Activated T-helper 9 cell treated with anti-CD3 and anti-CD28 coated beads, Interleukin-2, amount 50 U/mL, for 16 hours (primary cell): ENCODE measurements at places on chromosomes 2 and 18.

- DNase-seq: no peak
These were observed 18.1 kb downstream of the CYP1B1 start for GRCh38 chr2:38057651-38058410.

DNA sequence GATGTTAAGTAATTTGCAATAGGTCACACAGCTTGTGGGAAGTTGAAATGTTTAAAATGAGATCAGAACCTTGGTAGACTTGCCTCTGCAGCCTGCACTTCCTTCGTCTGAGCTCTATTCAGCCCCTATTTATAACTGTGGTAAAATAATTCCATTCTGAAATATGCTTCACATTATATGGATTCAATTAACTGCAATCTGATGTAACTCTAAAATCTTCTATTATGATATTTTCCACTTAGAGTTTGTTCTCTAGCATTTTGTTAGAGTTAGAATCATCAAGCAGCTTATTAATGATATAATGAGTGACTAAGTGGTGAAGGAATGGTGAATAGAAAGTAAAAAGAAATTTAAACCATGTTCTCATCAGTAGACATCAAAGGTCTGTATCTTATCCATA lies 139.6 kb upstream of the ARHGAP28 start:
- DNase-seq: no peak

DNA sequence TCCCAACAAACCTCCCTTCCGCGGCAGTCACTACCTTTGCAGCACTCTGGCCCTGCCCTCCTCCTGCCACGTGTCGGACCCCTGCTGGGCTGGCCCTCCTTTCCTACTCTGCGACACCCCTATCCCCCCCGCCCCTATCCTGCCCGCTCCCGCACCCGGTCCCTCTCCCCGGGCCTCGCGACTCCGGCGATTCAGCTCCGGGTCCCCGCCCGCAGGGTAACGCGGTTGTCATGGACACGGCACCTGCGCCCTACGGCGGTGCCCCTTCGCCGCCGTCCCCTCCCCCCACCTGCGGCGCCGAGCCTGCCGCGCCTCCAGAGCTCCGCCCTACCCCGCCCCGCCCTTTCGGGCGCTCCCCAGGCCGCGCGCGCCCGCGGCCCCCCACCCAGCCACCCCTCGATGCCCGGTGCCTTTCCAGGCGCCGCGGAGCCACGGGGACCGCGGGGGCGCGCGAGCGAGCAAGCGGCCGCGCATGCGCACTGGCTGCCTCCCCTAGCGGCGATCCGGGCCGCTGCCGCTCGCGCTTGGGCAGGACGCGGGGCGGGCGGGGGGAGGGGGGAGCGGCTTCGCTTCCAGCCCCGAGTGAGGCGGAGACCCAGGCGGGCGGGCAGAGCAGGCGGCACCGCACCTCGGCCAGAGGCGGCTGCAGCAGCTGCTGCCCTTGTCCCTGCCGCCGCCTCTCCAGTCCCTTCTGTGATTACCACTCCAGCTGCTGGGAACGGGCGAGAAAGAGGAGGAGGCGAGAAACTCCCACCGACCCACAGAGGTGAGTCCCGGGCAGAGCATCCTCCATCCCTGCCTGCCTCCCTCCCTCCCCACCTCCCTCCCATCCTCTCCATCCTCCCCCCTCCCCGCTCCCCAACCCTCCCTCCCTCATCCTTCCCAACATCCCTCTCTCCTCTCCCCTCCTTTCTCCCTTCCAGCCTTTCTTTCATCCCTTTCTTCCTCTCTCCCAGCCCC lies at the start of gene CTNNA2:
Gene CTNNA2, plus strand, starts transcription at position 610 of the 960 bp plus-strand sequence.
- no peak for DNase-seq

- DNase-seq: no peak
These were observed 72.9 kb downstream of the PRKCE start for GRCh38 chr2:45724335-45724734.
